ENCODE measurements at places on chromosomes 1 and 21.
A peak's percentile ranks its signal among the peaks of the same experiment; 100 is the strongest.

GRCh38 chr1:197976368-197976767 lies 59.2 kb downstream of the LHX9 start:
- DNase-seq = no peak

GRCh38 chr1:93061895-93062792 lies 16.9 kb upstream of the MTF2 start:
- DNase-seq = peak; percentile 63

DNA sequence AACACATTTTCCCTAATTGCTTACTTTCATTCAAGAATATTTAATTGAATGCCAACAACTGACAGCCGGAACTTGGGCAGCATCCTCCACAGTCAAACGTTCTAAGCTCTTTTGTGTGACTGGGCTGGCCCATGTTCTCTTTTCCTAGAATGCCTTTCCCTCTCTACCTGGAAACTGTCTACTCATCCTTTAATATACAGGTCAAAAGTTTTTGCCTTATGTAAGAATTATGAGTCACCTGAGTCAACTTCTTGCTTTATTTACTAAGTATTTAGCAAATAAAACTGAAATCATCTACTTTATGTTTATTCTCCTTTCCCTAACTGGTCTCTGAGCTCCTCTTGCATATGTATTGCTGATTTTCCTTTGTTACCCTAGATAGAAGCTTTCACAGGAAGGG lies 172.2 kb downstream of the CHRM3 start:
- no peak for DNase-seq

- DNase-seq = no peak
Measured at GRCh38 chr1:198234520-198235251, 77.9 kb downstream of the NEK7 start.

- DNase-seq = no peak
Measured at GRCh38 chr1:5996641-5997270, 4.5 kb upstream of the NPHP4 start.
